CD4-positive, alpha-beta T cell treated with Interleukin-17A for 4 hours (primary cell): ENCODE measurements at places on chromosomes 13 and 19.
A peak's percentile ranks its signal among the peaks of the same experiment; 100 is the strongest.

GRCh38 chr13:109995578-109995977 lies 209.2 kb upstream of the IRS2 start:
- DNase-seq = no peak

GRCh38 chr13:65985612-65986011 lies 1244.5 kb downstream of the PCDH9 start:
- DNase-seq = no peak

DNA sequence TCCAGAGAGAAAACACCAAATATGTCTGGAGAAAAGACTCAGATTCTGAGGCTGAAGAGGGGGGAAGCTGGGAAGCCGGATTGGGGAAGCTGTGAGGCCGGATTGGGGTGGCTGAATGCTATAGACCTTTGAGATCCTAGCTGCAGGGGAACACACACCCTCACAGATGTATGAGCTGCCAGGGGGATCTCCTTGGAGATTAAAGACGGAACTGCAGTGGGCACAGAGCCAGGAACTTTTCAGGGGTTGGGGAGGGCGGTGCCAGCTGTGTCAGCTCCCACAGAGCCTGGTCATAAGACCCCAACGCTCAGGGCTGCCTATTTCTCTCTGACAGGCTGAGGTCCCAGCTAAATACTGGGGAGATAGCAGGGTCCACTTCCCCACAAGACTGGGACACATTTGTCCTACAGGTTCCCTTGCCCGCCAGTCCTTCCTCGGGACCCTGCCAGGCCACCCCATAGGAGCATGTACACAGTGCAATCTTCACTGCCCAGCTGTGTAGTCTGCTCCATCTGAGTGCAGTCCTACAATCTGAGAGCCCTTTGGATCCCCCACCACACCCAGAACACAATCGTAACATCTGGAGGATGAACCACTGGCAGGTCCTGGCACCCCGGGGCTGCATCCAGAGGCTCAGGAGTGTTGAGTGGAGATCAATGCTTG lies 1893.9 kb downstream of the PCDH9 start:
- no peak for DNase-seq

- no peak for DNase-seq
These were observed 14.6 kb downstream of the JOSD2 start for GRCh38 chr19:50496189-50497021.

- DNase-seq = peak; percentile 52
These were observed at the start of gene USP12 for GRCh38 chr13:27171244-27171826. Gene USP12 (minus strand): TSS chr13:27171811. CDS start chr13:27171639, 172 bp downstream.

DNA sequence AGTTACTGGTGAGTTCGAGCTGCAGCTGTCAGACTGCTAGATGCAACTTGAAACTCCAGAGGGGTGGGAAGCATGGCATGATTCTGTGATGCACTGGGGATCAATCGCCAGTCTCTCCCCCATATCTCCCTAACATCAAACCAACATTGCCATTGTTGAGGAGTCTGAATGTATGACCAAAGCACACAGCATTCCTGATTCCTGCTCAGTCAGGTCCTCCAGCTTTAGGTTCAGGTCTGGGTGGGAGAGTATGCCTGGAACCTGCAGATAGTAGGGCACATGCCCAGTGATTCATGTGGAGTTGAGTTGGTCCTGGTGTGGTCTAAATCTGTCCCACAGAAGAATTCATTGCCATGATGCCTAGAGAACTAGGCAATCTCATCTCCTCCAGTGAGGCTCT lies 269.1 kb downstream of the GPC5 start:
- no peak for DNase-seq
